Coronary artery (tissue), 2 donors: ENCODE measurements at places on chromosomes 3 and 15.

DNA sequence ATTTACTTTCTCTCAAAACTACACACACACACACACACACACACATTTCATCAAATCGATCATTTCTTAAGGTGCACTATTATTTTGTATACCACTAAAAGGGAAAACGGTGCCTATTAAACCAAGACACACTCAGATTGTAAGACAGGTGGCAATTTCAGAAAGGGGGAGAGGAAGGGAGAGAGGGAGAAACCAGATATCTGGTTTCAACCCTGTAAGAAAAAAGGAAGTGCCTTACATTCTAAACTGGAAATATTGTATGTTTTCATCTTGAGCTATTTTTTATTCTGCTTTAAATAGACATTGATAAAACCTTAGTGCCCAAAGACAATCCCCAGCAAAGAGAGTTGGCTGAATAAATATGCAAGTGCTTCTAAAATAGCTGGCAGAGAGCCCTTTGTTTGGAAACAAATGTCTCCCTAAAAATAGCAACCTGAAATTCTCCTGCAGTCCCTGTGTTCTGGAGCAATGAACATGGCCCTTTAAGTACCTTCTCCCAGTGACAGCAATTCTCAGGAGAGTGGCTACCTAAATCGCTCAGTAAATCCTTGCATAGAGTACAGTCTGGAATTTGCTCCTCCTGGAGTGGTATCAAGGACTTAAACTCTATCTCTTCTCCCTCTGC, 85.7 kb downstream of the RARB start:
- no peak for DNase-seq

DNA sequence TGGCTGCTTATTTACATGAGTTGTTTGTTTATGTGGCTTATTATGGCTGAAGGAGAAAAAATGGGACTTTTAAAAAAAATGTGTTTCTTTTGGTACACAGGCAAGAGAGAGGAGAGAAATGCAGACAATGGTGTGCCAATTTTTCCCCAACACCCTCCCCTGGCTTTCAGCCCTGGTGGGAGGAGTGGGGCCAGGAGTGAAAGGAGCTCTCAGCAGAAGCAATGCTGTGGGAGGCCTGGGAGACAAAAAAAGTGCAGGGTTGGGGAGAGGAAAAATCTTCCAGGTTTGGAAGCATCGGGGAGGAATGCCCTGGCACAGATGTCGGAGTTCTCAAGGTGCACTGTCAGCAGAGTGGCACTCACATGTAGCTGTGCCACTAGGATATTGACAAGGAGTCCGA, 117.7 kb upstream of the FOXB1 start:
- DNase-seq: no peak

DNA sequence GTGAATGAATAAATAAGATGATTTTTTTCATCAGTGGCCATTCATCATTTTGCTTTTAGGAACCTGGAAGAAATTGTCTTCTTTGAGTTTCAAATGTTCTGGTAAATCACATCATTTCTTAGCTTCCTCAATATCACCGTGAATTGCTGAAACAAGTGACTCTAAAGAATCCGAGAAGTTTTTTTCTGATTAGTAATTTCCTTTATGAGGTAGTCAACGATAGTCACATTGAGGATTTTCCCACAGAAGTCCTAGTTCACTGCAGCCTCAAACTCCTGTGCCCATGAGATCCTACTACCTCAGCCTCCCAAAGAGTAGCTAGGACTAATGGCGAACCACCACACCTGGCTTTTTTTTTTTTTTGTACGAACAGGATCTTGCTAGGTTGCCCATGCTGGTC, 3.6 kb upstream of the TMPRSS7 start:
- DNase-seq: no peak

DNA sequence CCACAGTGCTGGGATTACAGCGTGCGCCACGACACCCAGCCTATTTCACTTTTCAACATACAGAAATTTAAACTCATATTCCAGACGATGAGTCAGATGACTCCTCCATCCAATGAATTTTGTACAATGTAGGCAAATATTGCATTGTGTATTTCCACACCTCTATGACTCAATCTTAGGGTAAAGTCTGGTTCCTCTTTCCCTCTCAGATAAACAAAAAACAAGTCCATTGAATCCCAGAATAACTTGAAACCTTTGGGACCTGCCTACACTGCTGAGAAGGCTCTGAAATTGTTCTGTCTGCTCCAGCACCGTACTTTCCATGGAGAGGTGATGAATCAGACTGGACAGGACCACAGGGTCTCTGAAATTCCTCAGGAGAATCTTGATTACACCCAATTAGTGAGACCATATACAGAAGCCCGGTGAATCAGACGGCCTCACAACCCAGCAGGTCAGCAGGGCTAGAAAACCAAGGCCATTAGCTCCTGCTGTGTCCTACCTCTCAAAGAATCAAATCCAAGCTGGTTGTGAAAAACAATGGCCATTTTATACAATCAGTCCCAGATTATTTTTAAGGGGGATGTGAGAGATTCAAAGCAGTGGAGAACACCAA, 112.6 kb downstream of the ERC2 start:
- DNase-seq: no peak

DNA sequence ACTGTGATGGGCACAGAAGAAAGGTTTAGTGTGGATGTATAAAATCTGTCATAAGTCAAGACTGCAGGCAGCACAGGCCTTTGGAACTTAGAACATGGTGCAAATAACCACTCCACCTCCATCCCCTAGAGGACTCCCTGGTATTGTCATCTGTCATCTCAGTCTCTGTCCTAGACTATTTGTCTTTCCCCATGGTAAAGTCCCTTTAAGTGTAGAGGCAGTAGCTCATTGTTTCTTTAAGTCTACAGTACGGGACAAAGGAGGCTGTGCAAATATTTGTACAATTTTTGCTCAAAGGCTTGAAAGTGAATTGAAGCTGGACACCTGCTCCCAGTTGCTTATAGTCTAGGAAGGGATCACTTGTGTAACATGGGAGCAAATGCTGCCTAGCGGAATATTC, 3.2 kb upstream of the PXYLP1 start:
- DNase-seq: no peak
